ENCODE measurements at places on chromosomes 1 and 21.

DNA sequence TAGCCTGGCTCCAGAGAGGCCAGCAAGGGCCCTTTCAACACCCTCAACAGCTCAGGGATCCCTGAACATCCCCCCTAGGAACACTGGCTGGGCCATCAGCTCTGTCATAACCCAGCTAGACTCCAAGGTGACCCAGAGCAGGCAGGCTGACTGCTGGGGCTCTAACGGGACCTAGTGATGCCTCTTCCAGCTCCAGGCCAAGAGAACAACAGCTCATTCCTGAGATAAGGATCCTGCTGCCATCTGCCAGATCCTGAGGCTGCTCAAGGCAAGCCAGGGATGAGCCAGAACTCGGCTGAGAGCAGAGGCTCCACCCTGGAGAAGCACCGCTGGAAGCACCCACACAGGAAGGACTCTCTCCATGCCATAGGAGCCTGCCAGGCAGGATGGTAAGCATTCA, 2.0 kb downstream of the VSIG8 start:
- DNase-seq = no peak

GRCh38 chr1:197024460-197024859, 42.6 kb downstream of the F13B start:
- DNase-seq = no peak

- DNase-seq = no peak
These were observed 36.2 kb downstream of the UBE2G2 start for GRCh38 chr21:44765231-44766013.

GRCh38 chr1:52385376-52385775, 18.8 kb downstream of the ORC1 start:
- no peak for DNase-seq

- no peak for DNase-seq
These were observed 72.4 kb downstream of the ELAVL4 start for GRCh38 chr1:50181027-50181663.

GRCh38 chr1:183278739-183279591, 92.9 kb downstream of the LAMC2 start:
- no peak for DNase-seq

GRCh38 chr1:186957314-186957713, 128.6 kb downstream of the PLA2G4A start:
- no peak for DNase-seq

GRCh38 chr1:59229138-59229537, 67.8 kb upstream of the FGGY start:
- DNase-seq = no peak

GRCh38 chr1:172085317-172085716, 244.0 kb downstream of the DNM3 start:
- DNase-seq = no peak

DNA sequence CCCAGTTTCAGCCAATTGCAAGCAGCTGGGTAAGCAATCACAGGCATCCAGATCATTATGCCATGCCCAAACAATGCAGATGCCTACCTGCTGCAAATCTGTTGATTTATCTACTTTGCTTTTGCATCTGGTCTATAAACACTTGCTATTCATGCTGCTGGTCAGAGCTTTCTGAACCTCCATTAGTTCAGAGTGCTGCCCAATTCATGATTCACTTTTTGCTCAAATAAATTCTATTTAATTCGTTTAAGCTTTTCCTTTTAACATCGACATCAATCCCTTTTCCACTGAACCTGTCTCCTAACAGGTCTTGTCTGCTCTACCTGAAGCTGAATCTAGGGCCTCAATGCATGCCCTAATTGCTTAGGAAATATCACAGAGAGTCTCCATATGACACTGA, 99.4 kb upstream of the C1orf87 start:
- no peak for DNase-seq

DNA sequence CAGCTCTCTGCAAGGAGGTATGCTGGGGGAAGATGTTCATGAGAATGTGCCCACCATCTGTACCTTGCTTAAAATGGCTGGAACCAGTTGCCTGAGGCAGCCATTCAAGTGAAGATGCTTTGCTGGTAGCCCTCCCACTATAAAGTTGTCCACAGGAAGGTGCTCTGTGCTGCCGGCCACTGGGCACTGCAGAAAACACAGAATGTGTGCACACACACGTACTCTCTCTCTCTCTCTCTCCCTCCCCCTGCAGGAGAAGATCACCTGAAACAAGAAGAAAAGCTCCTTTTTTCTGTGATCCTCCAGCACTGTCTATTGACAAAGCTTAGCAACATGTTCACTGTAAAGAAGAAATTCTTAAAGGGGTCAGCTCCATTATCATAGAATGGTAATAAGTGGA, 134.8 kb downstream of the PIGK start:
- DNase-seq = no peak

DNA sequence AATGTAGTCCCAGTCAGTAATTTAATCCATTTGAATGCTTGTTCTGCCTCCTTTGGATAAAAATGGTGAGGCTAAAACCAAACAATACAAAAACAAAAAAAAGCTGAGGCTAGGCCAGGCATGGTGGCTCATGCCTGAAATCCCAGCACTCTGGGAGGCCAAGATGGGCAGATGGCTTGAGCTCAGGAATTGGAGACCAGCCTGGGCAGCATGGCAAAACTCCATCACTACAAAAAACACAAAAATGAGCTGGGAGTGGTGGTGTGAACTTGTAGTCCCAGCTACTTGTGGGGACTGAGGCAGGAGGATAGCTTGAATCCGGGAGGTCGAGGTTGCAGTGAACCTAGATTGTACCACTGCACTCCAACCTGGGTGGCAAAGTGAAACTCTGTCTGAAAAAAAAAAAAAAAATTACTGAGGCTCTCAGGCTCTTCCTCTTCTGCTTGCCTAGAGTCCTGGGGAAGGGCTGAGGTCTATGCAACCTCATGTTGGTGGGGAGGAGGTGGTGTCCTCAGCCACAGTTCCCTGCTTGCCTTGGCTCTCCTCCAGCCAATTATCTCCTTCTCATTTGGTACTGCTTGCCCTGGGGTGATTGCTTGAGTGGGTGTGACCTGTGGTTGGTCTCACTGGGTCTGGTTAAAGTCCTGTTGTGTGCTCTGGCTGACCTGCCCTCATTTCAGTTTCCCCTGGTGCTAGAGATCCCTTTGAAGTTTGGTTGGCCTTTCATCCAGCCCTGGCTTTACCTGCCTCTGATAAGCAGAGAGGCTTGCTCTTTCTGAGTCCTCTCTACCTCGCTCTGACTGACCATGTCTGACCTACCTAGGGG, 20.9 kb downstream of the S1PR1 start:
- no peak for DNase-seq

GRCh38 chr21:30271156-30271555, 11.6 kb downstream of the KRTAP24-1 start:
- no peak for DNase-seq

GRCh38 chr1:7953850-7954609, 7.5 kb upstream of the PARK7 start:
- peak; percentile 96 for DNase-seq

- no peak for DNase-seq
These were observed 182.7 kb downstream of the PCP4 start for GRCh38 chr21:40049931-40050290.

GRCh38 chr1:26203642-26204318, 13.4 kb downstream of the CATSPER4 start:
- DNase-seq = no peak

DNA sequence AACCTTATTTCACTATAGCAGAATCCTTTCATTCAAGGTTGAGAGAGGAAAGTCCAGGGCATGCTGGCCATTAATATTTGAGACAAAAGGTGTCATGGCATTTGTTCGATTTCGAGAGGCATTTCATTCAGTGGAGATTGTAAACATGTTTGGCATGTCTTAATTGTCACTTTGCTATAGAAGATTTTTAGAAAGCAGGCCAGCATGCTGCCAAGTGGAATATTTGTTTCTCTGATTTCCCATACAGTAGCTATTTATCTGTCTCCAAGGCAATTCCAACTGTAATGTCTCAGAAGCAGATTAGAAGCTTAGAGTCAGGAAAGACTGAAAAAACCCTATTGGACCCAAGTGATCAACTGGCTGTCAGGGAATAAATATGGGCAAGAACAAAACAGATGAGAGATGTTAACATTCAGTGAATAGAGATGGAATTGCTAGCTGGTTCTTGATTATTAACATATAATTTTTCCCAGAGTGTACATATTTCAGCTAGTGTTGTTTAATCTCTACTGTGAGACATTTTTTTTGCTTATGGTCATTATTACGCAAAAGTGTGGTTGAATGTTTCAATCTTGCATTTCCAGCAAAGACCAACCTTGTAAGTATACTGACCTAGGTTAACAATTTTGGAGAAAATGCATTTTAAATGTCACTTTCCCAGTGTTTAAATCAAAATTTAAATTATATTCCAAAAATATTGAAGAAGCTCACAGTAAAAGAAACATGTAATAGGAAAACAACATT, 174.6 kb downstream of the KCNK2 start:
- DNase-seq = no peak

GRCh38 chr1:65355031-65355712, 45.8 kb downstream of the DNAJC6 start:
- DNase-seq = no peak

DNA sequence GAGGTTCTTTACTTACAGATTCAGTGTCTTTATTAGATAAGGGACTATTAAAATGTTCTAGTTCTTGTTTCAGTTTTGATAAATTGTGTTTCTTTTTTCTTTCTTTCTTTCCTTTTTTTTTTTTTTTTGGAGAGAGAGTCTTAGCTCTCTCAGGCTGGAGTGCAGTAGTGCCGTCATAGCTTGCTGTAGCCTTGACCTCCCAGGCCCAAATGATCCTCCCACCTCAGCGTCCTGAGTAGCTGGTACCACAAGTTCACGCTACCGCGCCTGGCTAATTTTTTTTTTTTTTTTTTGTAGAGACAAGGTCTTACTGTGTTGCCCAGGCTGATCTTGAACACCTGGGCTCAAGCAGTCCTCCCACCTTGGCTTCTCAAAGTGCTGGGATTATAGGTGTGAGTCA, 76.6 kb downstream of the TMEM200B start:
- DNase-seq = no peak

DNA sequence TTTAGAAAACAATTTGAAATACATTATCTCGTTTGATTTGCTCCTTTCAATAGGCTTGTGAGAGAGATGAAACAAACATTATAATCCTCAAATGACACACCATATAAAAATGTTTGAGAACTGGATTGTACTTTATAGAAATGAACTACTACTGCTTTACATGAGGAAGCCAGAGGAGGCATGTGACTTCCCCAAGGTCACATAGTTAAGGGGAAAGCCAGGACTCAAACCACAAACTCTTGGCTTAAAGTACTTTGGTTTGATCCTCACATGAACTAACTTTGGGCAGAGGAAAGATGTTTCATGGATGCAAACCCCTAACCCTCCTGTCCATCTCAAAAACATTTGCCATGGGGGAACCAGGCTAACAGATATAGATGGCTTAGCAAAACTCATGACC, 4.7 kb downstream of the ARHGEF11 start:
- DNase-seq = no peak

GRCh38 chr1:200332716-200333115, 77.1 kb downstream of the ZNF281 start:
- no peak for DNase-seq

DNA sequence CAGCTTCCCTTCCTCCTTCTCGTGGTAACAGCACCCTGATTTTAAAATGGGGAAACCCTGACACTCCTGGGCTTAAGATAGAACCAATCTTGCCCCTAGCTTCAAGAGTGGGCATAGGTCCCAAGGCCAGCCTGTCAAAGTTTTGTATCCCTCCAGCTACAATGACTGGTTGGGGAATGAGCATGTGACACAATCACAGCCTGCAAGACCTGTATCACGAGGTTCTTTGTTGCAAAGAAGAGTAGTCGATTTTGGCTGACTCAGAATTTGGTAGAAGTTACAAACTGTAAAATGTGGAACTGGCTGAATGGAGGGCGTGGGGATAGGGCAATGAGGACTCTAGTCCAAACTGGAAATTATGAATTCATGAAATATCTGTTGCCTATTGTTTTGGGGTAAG, 18.7 kb downstream of the CTSK start:
- DNase-seq = no peak

- no peak for DNase-seq
These were observed 37.6 kb downstream of the DHCR24 start for GRCh38 chr1:54849219-54850068.

DNA sequence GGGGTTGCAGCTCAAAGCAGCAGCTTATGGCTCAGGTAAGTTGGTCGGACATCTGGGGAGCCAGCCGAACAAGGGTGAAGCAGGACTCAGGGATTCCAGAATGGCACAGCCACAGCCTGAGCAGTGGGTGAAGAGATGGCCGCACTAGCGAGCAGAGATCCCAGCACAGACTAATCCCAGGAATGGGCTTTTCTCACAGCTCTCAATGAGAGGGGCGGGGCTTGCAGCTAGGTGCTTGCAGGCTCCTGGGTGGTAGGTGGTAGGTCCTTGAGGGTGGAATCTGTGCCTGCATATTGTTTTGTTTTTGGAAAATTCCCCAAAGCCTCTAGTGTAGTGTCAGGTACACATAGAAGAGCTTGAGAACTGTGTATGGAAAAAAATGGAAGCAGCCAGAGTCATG, 9.0 kb downstream of the KIAA0040 start:
- no peak for DNase-seq

DNA sequence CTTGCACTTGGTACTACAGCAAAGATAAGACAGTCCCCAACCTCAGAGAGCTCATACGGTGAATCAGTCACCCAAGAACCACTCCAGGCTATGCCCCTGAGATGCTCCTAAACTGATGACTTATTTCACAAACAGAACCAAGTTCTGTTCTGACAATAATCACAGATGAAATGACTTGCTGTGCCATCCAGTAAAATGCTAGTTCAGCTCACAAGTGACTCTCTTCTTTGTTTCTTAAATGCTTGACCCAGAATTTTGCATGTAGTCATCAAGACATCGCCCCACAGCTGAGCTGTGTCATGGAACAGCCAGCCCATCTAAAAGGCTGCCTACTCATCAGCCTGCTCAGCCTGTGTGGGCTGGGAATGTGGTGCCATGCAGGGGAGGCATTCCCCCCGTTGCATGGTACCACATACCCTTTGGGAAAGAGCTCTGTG, 6.1 kb upstream of the SLC19A2 start:
- no peak for DNase-seq

DNA sequence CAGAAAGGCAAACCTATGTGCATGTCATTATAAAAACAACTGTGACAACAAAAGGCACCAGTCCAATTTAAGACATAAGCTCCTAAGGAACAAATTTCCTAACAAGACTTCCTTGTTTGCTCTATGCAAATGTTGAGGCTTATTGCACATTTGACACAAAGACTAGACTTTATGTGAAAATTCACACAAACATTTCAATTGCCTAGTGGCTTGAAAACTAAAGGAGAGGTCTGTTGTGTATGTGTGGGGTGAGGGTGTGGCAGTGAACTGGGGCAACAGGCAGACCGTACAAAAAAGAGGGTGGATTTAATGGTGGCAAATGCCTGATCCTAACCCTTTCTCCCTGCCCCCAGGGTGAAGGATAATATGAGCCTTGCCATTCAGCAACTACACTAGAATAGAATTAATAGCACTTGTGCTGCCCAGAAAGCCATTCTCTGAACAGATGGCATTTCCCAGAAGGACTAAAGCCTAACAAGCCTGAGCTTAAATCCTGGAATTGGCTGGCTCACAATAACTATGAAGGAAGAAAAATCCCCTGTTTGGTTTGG, 73.9 kb downstream of the GLUL start:
- DNase-seq = no peak

DNA sequence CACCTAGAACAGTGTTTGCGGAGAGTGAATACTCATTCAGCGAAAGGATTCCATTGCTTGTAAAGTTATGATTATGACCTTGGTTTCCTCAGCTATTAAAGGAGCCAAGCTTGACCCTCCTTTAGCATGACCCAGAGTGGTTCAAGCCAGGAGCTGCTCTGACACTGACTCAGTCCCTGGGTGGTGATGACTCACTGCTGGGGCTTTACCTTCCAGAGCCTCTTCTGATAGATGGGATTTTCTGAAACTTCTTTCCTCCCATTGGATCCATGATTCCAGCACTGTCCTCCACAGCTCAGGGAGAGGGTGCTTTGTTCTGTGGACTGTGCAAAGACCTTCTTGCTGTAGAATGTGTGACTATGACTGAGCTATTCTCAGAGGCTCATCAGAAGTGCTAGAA, 77.4 kb downstream of the S1PR1 start:
- no peak for DNase-seq

Measured in NCI-H1930 (cell line).